Effector memory CD4-positive, alpha-beta T cell (primary cell): ENCODE measurements at places on chromosomes 7 and 10.

GRCh38 chr10:102118867-102119266, 1.3 kb downstream of the LDB1 start:
- H3K36me3 ChIP-seq, result no peaks in the 10 kb centered on the region
- no peaks in the 10 kb centered on the region for H3K27me3 ChIP-seq
- peak overlapping the region; percentile 95 for H3K27ac ChIP-seq
- peaks cover 50% of the 10 kb centered on the region for H3K4me1 ChIP-seq
- no peak for DNase-seq

DNA sequence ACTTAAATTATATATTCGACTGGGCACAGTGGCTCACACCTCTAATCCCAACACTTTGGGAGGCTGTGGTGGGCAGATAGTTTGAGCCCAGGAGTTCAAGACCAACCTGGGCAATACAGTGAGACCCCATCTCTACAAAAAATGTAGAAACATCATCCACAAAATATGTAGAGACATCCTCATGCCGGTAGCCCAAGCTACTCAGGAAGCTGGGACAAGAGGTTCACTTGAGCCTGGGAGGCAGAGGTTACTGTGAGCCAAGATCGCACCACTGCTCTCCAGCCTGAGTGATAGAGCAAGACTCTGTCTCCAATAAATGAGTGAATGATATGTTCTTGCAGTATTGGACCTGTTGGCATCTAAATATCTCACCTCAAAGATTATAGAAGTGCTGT, 22.6 kb upstream of the TNS3 start:
- no peaks in the 10 kb centered on the region for H3K36me3 ChIP-seq
- no peak overlapping the region for H3K4me3 ChIP-seq
- DNase-seq, result no peak
- no peaks in the 10 kb centered on the region for H3K27me3 ChIP-seq
- no peaks in the 10 kb centered on the region for H3K4me1 ChIP-seq

DNA sequence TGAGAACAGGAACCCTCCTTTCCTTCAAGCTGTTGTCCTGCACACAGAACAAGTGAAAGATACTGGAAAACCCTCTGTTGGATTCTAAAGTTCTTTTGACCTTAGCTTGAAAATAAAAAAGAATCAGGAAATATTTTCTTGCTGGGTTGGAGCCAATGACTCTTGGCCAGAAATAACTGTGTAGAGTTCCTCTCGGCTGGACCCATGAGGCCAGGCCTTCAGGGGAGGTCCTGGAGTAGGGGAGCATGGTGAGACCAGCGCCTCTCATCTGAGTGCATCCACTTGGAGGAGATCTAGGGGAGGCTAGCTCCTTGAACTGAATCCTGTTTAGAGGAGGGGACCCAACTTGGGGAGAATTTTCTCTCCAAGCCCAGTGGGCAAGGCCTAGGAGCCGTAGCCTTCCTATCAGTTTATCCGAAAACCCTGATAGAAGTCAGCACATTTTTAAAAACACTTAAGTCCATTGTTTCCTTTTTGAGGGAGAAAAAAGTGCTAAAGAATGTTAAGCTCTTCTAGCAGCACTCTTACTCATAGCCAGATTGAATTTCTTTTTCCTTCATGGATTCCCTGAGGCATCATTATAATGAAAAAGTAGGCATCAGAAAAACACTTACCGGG, 635.7 kb upstream of the ANKRD30A start:
- DNase-seq, result no peak
- no peak overlapping the region for H3K27ac ChIP-seq
- H3K36me3 ChIP-seq, result no peaks in the 10 kb centered on the region

- no peak overlapping the region for H3K4me3 ChIP-seq
- H3K36me3 ChIP-seq, result no peaks in the 10 kb centered on the region
- H3K4me1 ChIP-seq, result no peaks in the 10 kb centered on the region
- H3K27ac ChIP-seq, result no peak overlapping the region
- H3K27me3 ChIP-seq, result no peaks in the 10 kb centered on the region
Measured at GRCh38 chr7:30870821-30871518, 40.7 kb upstream of the AQP1 start.

- no peaks in the 10 kb centered on the region for H3K4me1 ChIP-seq
- no peaks in the 10 kb centered on the region for H3K36me3 ChIP-seq
- no peak overlapping the region for H3K27ac ChIP-seq
- no peak overlapping the region for H3K4me3 ChIP-seq
- DNase-seq, result no peak
- H3K27me3 ChIP-seq, result no peaks in the 10 kb centered on the region
Measured at GRCh38 chr10:132281915-132282666, 25.7 kb downstream of the STK32C start.

GRCh38 chr7:22082553-22082885, 136.8 kb upstream of the CDCA7L start:
- no peak for DNase-seq
- peak overlapping the region; percentile 63 for H3K4me3 ChIP-seq
- H3K36me3 ChIP-seq, result no peaks in the 10 kb centered on the region
- H3K4me1 ChIP-seq, result peaks cover 7% of the 10 kb centered on the region
- H3K27me3 ChIP-seq, result no peaks in the 10 kb centered on the region
- no peak overlapping the region for H3K27ac ChIP-seq

DNA sequence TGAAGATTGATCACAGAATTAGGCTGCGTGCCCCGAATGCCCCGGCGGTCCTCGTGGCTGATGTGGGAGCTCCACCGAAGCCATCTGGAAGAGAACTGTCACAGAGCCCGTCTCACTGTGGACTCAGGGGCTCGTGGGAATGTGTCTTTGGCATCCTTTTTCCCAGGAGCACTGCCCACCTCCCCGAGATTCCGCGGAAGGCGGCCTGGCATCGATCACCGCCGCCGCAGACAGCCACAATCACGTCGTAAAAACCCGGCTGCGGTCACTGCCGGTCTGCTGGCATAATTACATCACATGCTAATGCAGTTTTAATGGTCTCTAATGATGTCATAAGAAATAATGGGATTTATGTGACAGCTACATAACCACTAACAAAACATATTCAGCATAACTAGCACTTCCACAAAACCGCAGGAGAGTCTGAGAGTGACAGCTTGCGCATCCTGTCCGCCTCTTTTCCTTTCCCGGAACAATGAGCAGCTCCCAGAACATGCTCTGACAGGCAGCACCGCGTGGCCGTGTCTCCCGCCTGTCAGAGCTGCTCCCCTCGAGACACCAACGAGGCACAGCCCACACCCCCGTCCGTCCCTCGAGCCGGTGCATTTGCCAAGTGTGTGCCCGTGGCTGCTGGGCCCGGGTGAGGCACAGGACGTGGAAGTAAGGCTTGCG, 490.0 kb downstream of the PTPRN2 start:
- no peaks in the 10 kb centered on the region for H3K27me3 ChIP-seq
- H3K36me3 ChIP-seq, result no peaks in the 10 kb centered on the region
- H3K27ac ChIP-seq, result no peak overlapping the region
- no peak overlapping the region for H3K4me3 ChIP-seq
- no peak for DNase-seq
- no peaks in the 10 kb centered on the region for H3K4me1 ChIP-seq

- no peak overlapping the region for H3K4me3 ChIP-seq
- H3K4me1 ChIP-seq, result no peaks in the 10 kb centered on the region
- peaks cover 4% of the 10 kb centered on the region for H3K27me3 ChIP-seq
- DNase-seq, result no peak
- H3K36me3 ChIP-seq, result no peaks in the 10 kb centered on the region
Measured at GRCh38 chr7:17638727-17639126, 301.6 kb downstream of the SNX13 start.

DNA sequence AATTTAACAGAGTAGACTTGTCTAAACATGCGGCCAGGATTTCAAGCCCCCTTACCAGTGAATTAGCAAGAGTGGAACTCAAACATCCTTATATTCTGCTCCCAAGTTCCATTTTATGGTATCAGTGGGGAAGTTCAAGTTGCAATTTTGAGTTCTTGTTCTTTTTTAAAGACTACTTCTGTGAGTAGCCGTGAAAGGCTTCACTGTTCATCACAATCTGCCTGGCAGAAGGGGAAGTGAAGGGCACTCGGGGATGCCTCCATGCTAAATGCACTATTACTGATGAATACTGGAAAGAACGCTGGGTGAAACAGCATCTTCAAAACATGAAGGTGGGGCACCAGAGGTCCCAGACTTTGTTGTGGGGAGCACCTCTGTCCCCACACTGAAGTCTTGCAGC, 22.4 kb upstream of the FGL2 start:
- H3K4me3 ChIP-seq, result no peak overlapping the region
- H3K27ac ChIP-seq, result no peak overlapping the region
- no peaks in the 10 kb centered on the region for H3K4me1 ChIP-seq
- no peak for DNase-seq
- H3K36me3 ChIP-seq, result no peaks in the 10 kb centered on the region

- H3K4me1 ChIP-seq, result peaks cover 3% of the 10 kb centered on the region
- H3K27ac ChIP-seq, result no peak overlapping the region
- no peak overlapping the region for H3K4me3 ChIP-seq
- no peaks in the 10 kb centered on the region for H3K27me3 ChIP-seq
- DNase-seq, result no peak
Measured at GRCh38 chr10:133400624-133401424, 6.9 kb downstream of the MTG1 start.

DNA sequence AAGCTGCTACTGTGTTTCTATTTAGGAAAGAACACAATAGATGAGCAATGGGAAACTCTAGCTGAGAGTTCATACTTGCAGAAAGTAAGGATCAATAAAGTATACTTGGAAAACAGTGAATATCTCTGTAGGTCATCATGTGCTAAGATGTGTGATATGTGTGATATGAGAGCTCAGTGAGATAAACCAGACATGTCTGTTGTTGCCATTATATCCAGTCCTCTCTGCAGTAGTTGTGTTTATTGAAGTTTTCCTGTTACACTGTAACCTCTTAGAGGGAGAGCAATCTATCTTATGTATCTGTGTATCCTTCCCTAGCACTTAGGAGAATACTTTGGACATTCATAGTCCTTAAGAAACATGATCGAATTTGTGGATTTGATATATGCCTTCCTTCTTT, 19.1 kb downstream of the TRUB1 start:
- H3K27me3 ChIP-seq, result no peaks in the 10 kb centered on the region
- H3K36me3 ChIP-seq, result no peaks in the 10 kb centered on the region
- H3K4me1 ChIP-seq, result no peaks in the 10 kb centered on the region
- no peak overlapping the region for H3K27ac ChIP-seq
- no peak overlapping the region for H3K4me3 ChIP-seq

GRCh38 chr10:14653271-14654161, 121.2 kb downstream of the FAM107B start:
- DNase-seq, result peak; percentile 7
- H3K4me1 ChIP-seq, result peaks cover 36% of the 10 kb centered on the region
- H3K4me3 ChIP-seq, result no peak overlapping the region
- no peaks in the 10 kb centered on the region for H3K36me3 ChIP-seq
- H3K27ac ChIP-seq, result peak overlapping the region; percentile 62
- no peaks in the 10 kb centered on the region for H3K27me3 ChIP-seq

- peaks cover 59% of the 10 kb centered on the region for H3K36me3 ChIP-seq
- peak overlapping the region; percentile 42 for H3K27ac ChIP-seq
- H3K4me1 ChIP-seq, result peaks cover 23% of the 10 kb centered on the region
Measured at GRCh38 chr10:103893817-103894216, 24.2 kb downstream of the STN1 start.

DNA sequence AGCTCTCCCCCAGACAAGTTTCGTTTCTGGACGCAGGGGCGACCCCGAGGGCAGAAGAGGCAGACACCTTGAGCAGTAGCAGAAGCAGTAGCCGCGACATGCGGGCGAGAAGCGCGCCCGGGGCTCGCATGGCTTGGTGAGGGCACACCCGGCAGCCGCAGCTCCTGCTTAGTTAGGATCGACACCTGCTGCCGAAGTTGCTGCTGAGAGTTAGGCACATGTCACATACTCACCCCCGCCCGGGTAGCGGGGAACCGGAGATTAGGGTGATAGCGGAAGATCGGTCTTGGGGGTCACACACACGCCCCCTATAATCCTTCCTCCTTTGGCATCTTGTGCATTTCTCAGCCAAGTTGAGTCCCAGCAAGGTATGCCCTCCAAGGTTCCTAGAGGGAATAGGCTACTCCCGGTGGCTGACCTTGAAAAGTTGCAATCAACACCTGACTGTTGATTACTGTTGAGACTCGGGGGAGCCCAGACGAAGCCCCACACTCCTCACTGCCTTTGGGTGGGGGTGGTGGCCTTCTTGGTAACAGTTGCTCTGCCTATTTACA, 668 bp downstream of the GPR37 start:
- peaks cover 22% of the 10 kb centered on the region for H3K27me3 ChIP-seq
- peak overlapping the region; percentile 58 for H3K4me3 ChIP-seq
- peaks cover 7% of the 10 kb centered on the region for H3K4me1 ChIP-seq
- no peak for DNase-seq

GRCh38 chr10:126646110-126646509, 24.4 kb downstream of the C10orf90 start:
- no peak overlapping the region for H3K4me3 ChIP-seq
- H3K36me3 ChIP-seq, result no peaks in the 10 kb centered on the region
- H3K27ac ChIP-seq, result no peak overlapping the region
- no peak for DNase-seq
- H3K27me3 ChIP-seq, result no peaks in the 10 kb centered on the region

GRCh38 chr7:17456541-17456940, 158.1 kb downstream of the AHR start:
- DNase-seq, result no peak
- no peak overlapping the region for H3K27ac ChIP-seq
- H3K4me3 ChIP-seq, result no peak overlapping the region
- H3K4me1 ChIP-seq, result no peaks in the 10 kb centered on the region
- no peaks in the 10 kb centered on the region for H3K36me3 ChIP-seq
- H3K27me3 ChIP-seq, result no peaks in the 10 kb centered on the region

DNA sequence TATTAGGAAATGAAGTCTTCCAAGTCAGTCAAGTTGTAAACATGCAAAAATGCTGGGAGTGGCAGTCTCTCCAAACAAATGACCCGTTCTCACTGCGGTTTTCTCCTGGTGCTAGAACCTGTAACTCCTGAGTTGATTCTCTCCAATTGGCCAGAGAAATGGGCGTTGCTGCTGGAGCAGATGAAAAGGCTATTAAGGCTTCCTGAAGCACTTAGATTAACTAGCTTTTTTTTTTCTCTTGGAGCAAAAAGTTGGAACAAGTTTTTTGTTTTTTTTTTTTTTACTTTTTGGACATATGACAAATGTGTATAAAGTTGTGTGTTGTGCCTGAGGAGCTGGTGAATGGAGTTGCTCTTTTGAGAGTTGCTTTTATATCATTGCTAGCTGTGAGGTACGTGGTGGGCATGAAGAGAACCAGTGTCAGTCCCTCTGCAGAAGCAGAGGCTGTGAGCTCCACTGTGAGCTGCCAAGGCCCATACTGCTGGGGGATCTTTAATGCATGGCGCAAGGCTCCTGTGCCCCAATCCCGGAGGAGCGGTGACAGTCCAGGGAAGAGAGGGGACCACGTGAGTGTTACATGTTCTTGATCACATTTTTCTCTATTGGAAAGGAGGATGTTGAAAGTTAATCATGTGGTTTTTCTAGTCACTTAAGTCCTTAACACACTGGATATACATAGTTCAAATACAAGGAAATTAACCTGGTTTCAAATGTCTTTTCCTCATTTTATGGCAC, 393.6 kb upstream of the GALNT17 start:
- no peaks in the 10 kb centered on the region for H3K27me3 ChIP-seq
- H3K36me3 ChIP-seq, result no peaks in the 10 kb centered on the region
- H3K27ac ChIP-seq, result no peak overlapping the region
- no peaks in the 10 kb centered on the region for H3K4me1 ChIP-seq

DNA sequence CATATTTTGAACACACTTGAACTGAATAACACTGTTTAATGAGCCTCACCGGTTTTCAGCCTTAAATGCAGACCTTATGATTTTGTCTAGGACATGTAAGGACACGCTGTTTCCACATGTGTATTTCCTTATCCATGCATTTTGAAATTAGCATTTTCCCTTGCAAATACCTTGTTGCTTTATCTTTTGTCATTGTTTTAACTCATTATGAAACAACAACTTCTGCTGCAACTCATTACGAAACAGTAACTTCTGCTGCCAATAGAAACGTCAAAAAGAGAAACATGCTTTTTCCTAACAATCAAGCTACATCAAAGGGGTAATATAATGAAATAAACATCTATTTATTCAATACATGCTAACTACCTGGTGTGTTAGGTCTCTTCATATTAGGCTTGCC, 322.0 kb downstream of the AGMO start:
- no peak overlapping the region for H3K27ac ChIP-seq
- H3K4me3 ChIP-seq, result no peak overlapping the region
- no peaks in the 10 kb centered on the region for H3K4me1 ChIP-seq
- no peak for DNase-seq
- no peaks in the 10 kb centered on the region for H3K27me3 ChIP-seq
- H3K36me3 ChIP-seq, result no peaks in the 10 kb centered on the region
